ENCODE measurements at places on chromosomes 2 and 18. TPM values are rescaled to one million over a fixed set of nuclear protein-coding genes. Genes with fewer than 3 reads are reported as not detected.

PRKAG3 gene
- total RNA-seq, result not detected

GALNT14 gene
- 0.20 TPM for total RNA-seq

MALL gene
- total RNA-seq, result 42.0 TPM

CRYGD gene
- not detected for total RNA-seq

TTC21B gene
- total RNA-seq, result 9.0 TPM

AMER3 gene
- not detected for total RNA-seq

GRCh38 chr2:161416708-161417437 is 776 bp downstream of the TBR1 start:
- no peak for DNase-seq

- peak; percentile 7 for DNase-seq
Observed at GRCh38 chr2:23286758-23287704, 97.9 kb upstream of the KLHL29 start.

DNA sequence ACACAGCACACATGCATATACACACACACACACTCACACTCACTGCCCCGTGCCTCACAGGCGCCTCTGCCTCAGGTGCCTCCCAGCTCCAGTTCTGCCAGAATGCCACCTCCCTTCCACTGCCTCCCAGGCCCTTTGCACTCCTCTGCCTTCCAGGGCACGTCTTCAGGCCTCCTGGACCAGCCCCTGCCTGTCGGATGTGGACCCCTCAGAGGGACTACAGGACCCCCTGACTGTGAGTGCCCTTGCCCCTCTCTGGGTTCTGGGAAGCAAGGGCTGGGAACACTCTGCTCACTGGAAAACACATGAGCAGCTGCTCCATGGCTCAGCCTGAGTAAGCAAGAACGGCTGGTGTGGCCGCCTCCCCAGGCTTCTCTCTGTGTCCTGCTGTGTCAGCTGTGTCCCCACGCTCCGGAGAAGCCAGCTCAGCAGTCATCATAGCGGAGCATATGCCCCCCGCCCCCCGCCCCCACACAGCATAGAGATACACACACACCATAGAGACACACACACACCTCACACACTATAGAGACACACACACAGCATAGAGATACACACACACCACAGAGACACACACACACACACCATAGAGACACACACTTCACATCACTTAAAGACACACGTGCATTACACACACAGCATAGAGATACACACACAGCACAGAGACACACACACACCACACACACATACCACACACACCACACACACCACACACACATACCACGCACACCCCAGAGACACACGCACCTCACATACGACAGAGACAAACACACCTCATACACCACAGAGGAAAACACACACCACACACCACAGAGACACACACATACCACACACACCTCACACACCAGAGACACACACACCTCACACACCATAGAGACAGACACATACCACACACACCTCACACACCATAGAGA is 271.3 kb downstream of the CYRIA start:
- no peak for DNase-seq

- peak; percentile 18 for DNase-seq
Observed at GRCh38 chr18:62522178-62522503, 684 bp upstream of the ZCCHC2 start.

GRCh38 chr2:174465327-174465726 is 21.5 kb downstream of the GPR155 start:
- DNase-seq, result peak; percentile 11

GRCh38 chr2:158142568-158143332 is 41.1 kb downstream of the UPP2 start:
- DNase-seq, result peak; percentile 4

GRCh38 chr2:150895968-150896367 is 365.7 kb downstream of the RBM43 start:
- no peak for DNase-seq

DNA sequence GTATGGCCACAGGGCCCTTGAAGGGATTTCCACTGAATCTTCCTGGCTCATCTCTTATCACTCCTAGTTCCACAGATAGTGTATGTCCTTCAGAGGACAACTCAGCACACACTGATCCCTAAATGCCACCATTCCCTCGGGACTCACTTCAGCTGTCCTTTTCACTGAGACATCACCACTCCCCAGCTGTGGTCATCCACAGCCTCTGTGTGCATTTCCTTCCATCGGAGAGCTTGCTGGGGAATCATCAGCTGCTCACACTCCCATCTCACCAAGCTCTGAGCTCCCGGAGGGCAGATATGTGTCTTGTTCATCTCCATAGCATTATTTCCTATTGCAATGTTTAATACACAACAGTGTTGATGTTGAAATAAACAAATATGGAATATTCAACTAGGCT is 759.5 kb downstream of the RNF144A start:
- no peak for DNase-seq

DNA sequence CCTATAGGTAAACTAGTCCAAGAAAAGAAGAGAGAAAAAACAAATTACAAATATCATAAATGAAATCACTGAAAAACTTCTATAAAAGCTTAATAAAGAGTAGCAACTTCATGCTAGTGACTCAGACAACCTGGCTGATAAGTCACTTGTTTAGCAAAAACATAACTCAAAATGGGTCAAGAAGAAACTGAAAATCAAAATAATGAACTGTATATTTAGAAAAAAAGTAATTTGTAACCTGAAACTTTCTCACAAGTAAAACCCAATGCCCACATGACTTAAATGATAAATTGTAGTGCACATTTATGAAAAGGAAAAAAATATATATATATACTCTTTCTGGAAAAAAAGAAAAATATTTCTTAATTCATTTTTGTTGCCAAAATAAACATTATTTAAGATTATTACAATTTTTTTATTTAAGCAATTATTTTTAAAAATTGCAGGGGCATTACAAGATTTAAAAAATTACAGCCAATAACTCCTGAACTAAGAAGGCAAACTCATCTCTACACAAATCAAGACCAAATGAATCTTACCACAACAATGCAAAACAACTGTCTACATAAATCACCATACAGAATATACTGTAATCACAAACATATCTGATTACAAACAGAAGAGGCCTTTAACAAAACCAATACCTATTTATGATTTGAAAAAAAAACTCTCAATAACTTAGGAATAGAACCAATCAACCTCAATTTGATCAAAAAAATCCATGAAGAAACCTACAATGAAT is 406.3 kb downstream of the CDH7 start:
- no peak for DNase-seq

GRCh38 chr2:54261537-54261936 is 5.5 kb upstream of the TSPYL6 start:
- DNase-seq, result no peak

DNA sequence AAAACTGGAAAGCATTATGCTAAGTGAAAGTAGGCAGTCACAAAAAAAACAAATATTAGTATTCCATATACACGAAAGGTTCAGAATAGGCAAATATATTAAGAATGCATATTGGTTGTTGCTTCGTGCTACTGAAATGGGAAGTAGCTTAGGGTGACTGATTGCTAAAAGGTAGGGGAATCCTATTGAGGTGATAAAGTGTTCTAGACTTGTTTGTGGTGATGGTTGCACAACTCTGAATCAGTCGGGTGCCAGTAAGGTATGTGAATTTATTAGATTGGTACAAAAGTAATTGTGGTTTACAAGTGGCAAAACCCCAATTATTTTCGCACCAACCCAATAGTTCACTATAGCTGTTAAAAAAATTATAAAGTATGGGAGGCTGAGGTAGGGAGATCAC is 20.7 kb downstream of the USP34 start:
- DNase-seq, result no peak

DNA sequence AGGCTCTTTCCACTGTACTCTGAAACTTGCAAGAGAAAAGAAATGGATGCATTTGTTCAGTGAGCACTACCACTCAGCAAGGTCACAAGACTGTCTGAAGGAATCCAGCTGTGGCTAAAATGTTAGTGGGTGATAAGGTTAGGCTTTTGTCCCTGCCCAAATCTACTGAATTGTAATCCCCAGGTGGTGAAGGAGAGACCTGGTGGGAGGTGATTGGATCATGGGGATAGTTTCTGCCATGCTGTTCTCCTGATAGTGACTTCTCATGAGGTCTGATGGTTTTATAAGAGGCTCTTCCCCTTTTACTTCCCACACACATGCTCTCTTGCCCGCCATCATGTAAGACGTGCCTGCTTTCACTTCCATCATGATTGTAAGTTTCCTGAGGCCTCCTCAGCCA is 68.2 kb downstream of the ZNF385B start:
- no peak for DNase-seq

- no peak for DNase-seq
Observed at GRCh38 chr18:50616484-50617048, 56.7 kb downstream of the MAPK4 start.
